Activated CD4-positive, alpha-beta T cell treated with anti-CD3 and anti-CD28 coated beads, Interleukin-2, Interleukin-4, amounts not matched to agents 100 ng/mL and 50 ng/mL, durations not matched to agents 16 hours and 8 hours (primary cell): ENCODE measurements at places on chromosomes 2 and 18.

GRCh38 chr2:70978341-70979179 lies at the start of gene ANKRD53:
Gene ANKRD53, plus strand, starts transcription at chr2:70978630. Its CDS starts 16 bp downstream, at chr2:70978646.
- DNase-seq: no peak

GRCh38 chr18:44592639-44593038 lies 88.0 kb upstream of the SETBP1 start:
- DNase-seq: no peak

DNA sequence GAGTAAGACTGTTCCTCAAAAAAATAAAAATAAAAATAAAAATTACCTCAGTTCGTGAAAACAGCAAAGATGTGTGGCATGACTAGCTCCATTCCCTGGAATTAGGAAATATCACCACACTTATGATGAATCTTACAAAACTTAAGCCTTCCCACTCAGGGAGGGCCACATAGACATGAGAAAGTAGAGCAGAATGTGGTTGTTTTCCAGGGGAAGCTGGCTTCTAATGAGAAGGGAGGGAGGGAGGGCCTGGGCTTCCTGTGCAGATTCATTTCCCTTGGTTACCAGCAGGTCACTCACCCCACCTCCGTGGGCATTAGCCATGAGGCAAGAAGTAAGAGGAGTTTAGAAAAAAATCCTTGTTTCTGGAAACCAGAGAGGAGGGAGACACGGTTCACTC lies 95.9 kb upstream of the RMDN2 start:
- no peak for DNase-seq

GRCh38 chr2:166563894-166564293 lies 69.8 kb upstream of the SCN7A start:
- no peak for DNase-seq

- DNase-seq: no peak
Observed at GRCh38 chr2:188634656-188635055, 339.5 kb upstream of the COL3A1 start.
